HAP-1 (cell line): ENCODE measurements at places on chromosomes 7 and 10.

DNA sequence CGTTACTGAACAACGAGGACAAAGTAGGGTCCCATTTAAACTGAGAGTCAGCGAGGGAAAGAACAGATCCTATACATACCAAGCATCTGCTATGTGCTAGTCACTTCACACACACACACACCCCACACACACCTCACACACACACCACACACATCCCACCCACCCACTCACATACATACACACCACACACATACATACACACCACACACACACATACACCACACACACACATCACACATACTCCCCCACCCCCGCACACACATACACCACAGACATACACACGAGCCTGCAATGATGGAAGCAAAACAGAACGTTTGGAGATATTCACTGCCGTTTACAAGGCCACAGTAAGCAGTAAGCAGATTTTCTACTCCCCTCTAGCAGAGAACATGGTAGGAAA is 607 bp upstream of the GRB10 start:
- DNase-seq: no peak

- no peak for DNase-seq
Measured at GRCh38 chr10:101617824-101618568, 29.9 kb downstream of the DPCD start.

GRCh38 chr10:75403144-75403938 is 1.8 kb upstream of the ZNF503 start:
- peak; percentile 68 for DNase-seq

DNA sequence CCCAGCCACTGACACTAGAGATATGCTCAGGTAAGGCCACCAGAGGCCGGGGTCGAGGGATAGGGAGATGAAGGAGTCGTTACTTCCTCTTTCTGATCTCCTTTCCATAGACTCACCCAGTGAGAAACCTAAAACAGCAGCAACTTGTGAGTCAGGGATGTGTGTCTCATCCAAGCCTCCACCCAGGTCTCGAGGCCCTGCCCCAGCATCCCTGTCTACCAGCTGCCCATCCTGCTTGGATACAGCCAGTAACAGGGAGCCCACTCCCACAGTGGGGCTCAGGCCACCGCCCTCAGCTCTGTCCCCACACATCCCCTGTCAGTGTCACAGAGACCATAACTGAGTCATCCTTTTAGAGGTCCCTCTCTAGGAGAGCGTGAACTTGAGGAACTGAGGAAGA is 49.6 kb upstream of the CHST15 start:
- no peak for DNase-seq

DNA sequence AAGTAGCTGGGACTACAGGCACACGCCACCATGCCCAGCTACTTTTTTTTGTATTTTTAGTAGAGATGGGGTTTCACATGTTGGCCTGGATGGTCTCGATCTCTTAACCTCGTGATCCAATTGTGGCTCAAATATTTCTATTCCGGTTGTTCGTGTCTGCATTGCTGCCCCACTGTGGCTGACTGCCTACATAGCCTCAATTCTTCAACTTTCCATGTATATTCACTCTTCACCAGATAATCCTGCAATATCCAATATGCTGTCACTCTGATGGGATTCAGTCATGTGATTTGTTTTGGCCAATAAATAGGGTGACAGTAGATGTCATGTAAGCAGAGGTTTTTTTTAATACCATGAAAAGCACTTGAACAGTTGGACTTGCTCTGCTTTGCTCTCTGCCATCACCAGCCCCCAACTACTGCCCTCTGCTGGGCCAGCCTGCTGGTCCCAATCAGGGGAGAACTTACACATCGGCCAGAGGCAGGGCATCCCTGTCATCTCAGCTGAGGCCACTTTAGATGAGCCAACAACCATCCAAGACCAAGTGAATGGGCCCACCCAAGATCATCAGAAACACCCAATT is 56.7 kb downstream of the NSUN6 start:
- DNase-seq: peak; percentile 60
